ENCODE measurements at places on chromosomes 6 and 20.
A peak's percentile ranks its signal among the peaks of the same experiment; 100 is the strongest.

- DNase-seq = no peak
These were observed 127.2 kb upstream of the TAB2 start for GRCh38 chr6:149190224-149190831.

DNA sequence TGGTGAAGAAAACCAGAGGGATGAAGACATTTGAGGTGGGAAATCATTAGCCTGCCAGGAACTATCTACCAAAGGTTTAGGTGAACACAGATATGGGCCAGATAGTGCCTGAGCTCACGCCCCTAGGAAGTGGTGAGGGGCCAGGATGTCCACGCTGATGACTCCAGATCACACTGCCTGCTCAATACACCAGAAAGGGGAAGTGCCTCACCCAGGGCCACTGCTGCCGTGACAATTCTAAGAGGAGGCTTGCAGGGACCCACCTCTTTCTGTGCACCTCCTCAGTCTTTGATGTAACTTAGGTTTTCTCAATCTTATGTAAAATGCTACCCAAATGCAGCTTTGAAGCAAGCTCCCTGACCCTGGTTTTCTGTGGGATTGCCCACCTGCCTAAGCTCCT lies 5.4 kb upstream of the RAB44 start:
- DNase-seq = no peak

GRCh38 chr6:7505189-7505699 lies 36.2 kb upstream of the DSP start:
- peak; percentile 80 for DNase-seq

DNA sequence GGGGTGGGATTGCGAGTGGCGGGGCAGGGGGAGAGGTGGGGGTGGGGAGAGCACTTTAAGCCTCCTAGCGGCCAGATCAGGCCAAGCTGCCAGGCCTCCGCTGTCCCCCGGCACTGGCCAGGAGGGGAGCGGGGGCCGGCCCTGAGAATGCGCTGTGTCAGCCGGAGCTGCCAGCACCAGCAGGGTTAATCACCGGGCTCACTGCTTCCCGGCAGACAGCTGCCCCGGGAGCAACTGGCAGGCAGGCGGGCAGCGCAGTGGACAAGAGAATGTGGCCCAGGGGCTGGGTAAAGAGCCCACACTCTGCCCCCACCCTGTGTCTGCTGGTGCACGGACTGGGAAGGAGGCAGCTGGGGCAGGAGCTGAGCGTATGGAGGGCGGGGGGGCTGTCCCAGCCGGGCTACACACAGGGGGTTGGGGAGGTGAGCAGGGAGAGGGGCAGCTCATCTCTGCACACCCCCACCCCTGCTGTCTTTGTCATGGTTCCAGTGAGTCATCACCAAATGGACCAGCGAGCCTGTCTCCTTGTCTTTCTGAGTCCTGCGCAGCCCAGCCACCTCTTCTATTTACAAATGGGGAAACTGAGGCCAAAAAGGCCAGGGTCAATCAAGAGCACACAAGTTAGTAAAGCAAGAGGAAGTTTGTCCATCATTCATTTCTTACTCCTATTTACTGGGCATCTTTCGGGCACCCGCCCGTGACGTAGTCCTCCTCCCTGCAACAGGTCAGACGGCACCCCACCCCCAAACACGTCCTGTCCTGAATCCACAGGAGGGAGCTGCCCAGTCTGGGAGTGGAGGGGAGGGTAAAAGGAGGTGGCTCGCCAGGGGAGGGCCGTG lies 2.1 kb upstream of the LAMA5 start:
- DNase-seq = peak; percentile 60

GRCh38 chr6:144896871-144897270 lies 611.7 kb downstream of the UTRN start:
- DNase-seq = no peak

- DNase-seq = peak; percentile 9
These were observed 47.5 kb downstream of the FOXC1 start for GRCh38 chr6:1657116-1657770.

GRCh38 chr6:154138793-154139192 lies 99.8 kb downstream of the OPRM1 start:
- DNase-seq = no peak

- no peak for DNase-seq
These were observed 157.8 kb downstream of the SYCP2 start for GRCh38 chr20:59775687-59776055.

- DNase-seq = no peak
These were observed 506 bp downstream of the ARFGAP1 start for GRCh38 chr20:63273059-63273579.

GRCh38 chr6:117974914-117975627 lies 68.0 kb downstream of the SLC35F1 start:
- no peak for DNase-seq

DNA sequence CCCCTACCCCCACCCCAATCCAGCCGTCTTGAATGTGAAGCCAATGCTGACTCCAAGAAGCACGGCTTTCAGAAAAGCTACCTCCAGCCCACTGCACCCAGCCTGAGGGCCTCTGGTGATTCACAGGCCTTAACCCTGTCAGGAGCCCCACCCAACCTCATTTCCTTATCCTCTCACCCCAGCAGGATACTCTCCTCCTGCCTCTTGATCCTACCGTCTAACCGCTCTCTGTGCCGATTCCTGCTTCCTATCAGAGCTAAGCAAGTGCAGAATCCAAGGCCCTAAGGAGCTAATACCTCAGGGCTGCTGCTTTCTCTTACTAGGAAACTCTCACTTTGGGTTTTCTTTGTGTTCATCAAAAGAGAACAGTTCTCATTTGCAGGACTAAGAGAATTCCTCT lies 47.2 kb downstream of the TRERF1 start:
- no peak for DNase-seq

- no peak for DNase-seq
These were observed 15.5 kb upstream of the ZFP57 start for GRCh38 chr6:29696147-29697125.

GRCh38 chr20:53828088-53828681 lies 234.5 kb upstream of the ZNF217 start:
- no peak for DNase-seq

DNA sequence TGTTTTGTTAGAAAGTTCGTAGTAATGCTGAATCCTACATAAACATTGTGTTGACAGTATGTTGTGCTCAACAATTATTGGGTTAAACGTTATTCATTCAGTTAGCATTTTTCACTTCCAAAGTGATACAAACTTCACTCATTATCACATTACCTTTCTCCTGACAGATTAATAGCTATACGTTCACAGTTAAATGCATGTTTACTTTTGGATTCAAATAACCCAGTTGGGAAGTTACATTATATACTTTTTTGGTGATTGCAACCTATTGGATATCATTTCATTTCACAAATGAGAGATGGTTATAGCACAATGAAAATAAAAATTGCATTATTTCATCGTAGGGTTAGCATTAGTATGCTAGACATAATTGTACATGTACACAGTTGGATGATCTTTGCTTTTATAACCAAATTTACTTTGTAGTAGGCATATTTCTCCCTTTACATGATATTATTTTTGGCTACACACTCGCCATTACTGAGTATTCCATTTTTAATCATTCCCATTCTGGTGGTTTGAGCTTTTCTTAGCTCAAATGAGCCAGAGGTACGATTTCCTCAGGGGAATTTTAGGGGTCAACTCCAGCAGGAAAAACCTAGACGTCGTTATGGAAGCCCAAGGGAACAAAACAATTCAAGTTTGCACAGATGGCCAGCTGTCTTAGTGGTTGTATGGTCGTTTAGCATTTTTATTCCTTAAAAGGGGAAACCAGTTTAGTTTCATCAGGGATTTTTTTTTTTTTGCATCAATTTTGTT lies 2.1 kb upstream of the HIVEP1 start:
- peak; percentile 54 for DNase-seq

GRCh38 chr6:15444881-15445280 lies 199.0 kb downstream of the JARID2 start:
- peak; percentile 69 for DNase-seq

GRCh38 chr20:10783707-10784553 lies 110.1 kb upstream of the JAG1 start:
- DNase-seq = peak; percentile 62

- no peak for DNase-seq
These were observed 53.1 kb downstream of the SCAF8 start for GRCh38 chr6:154786144-154786868.

- no peak for DNase-seq
These were observed 37.3 kb downstream of the SPDEF start for GRCh38 chr6:34518669-34519365.

DNA sequence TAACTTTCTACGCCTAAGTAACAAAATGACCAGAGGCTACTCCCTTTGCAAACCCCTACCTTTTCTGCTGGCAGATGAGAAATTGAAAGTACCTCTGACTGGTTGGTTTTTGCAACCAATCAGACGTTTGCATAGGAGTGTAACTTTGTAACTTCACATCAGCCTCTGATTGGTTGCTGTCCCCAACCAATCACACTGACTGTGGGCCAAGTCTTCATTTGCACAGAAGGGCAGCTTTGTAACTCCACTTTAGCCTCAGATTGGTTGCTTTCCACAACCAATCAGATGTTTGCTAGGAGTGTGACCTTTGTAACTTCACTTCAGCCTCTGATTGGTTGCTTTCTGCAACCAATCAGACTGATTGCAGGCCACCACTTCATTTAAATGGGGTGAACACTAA lies 89.1 kb downstream of the ME1 start:
- no peak for DNase-seq

DNA sequence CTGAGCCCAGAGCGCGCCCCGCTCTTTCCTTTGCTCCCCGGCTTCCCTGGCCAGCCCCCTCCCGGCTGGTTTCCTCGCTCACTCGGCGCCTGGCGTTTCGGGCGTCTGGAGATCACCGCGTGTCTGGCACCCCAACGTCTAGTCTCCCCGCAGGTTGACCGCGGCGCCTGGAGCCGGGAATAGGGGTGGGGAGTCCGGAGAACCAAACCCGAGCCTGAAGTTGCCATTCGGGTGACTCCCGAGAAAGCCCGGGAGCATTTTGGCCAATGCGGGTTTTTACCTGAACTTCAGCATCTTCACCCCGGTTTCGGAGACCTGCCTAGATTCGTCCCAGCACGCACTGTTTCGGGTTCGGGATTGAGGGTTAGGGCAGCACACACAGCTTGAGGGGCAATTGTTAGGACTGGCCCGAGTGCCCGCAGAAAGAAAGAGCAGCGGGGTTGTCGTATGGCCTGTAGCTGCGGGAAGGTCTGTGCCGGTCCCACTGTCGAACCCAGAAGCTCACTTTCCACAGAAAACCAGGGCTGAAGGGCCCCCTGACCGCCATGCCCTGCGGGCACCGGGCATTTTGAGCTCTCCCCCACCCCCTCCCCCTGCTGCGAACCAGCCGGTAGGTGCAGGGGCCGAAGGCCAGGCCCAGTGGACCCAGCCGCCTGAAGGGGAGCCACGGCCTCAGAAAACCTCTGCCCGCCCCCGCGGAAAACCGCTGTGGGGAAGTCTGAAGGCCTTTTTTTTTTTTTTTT lies 2.1 kb downstream of the FOXP4 start:
- DNase-seq = no peak

DNA sequence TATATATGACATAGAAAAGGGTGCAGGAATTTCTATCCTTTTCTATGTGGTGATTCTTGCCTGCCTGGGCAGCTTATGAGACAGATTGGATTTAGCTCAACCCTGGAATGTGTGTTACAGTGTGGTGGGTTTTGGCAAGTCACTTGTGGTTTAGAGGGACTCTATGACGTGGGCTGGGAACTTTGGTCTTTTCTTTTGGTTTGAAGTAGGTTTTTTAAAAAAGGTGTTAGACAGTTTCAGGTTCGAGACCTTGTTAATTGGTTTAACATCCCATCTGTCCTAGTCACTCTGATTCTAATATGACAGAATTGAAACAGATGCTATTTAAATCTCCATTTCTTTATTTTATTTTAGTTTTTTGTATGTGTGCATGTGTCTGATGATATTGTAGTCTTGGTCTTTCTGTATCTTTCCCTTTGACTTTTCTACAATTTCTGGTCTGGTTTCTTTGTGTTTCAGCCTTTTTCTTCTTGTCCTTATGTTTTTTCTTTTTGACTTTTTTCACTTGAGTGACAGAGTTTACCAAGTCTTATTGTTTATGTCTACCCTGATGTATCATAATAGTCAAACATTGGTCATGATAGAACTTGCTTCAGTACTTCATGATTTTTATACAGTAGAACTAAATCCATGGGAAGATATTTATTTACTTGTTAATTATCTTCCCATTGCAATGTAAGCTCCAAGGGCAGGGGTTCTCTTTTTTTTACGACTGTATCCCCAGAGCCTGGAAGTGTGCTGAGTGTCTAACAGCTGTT lies 174.3 kb downstream of the CDKAL1 start:
- DNase-seq = peak; percentile 18

DNA sequence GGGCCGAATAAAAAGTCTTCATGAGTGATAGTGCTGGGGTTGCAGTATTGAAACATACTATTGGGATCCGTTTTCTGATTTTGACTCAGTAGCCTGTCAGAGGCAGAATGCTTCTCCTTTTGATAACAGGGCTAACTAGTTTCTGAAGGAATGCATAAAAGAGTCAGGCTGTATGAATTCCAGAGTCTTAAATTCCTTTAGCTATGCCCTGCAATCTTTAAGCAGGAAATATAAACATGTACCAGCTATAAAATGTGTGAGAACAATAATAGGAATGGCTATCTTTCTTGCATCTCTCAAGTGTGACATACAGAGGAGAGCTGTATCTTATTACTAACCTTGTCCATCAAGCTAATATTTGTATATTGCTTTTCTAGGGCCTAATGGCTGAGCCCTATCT lies 917.1 kb downstream of the KIF16B start:
- DNase-seq = no peak

DNA sequence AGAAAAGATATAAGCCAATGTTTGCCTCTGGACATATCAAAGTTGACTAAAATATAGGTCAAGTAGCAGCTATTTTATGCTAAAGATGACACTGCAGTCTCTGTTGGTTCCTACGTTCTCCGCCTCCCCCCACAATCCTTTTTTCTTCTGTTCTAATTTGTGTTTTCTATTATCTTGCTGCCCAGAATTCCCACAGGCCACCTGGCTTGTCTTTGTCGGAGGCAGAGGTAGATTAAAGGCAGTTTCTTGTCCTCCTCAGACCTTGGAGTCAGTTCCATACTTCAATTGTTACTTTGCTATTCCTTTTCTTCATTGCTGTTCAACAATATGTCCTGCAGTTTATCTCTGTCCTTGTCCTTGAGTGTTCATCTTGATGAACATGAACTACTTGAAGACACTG lies 3.6 kb upstream of the ELOVL5 start:
- no peak for DNase-seq

DNA sequence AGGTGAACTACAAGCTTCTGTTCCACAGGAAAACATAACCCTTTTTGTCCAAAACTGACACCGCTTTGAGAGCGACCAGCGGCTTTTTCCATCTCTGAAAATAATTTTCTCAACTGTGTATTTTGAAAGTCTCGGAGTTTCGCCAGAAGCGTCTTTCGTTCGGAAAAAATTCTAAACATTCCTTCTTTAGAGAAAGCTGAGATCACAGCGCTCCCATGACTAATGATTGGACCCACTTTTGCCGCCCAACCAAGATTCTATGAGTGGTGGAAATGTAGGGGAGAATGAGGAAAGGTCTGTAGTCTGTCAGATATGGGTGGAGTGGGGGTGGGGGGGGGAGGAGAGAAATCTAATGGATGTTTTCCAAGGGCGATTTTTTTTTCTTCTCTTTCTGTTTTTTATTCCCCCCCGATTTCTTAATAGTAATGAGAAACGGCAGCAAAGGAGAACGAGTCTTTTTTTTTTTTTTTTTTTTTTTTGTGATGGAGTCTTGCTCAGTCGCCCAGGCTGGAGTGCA lies 189.3 kb downstream of the TRIM27 start:
- no peak for DNase-seq

All from NCI-H1417 (cell line).